ENCODE measurements at places on chromosomes 1 and 21.

DNA sequence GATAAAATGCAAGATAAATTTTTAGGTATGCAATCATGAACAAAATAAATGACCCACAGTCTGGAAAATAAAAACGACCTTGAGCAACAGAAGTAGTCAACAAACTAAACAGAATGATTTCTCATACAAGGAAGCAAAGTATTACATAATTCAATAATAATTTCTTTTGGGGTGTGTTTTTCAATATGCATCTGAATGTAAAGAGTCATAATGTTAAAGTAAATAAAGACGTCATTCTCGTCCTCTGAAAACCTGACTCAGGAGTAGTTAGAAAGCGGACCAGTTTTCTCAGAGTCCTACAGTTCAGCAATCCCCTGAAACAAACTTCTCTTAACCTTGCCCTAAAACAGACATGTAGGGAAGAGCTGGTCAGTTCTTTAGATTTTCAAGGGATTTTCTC is 18.6 kb downstream of the CDC42BPA start:
- DNase-seq = no peak

DNA sequence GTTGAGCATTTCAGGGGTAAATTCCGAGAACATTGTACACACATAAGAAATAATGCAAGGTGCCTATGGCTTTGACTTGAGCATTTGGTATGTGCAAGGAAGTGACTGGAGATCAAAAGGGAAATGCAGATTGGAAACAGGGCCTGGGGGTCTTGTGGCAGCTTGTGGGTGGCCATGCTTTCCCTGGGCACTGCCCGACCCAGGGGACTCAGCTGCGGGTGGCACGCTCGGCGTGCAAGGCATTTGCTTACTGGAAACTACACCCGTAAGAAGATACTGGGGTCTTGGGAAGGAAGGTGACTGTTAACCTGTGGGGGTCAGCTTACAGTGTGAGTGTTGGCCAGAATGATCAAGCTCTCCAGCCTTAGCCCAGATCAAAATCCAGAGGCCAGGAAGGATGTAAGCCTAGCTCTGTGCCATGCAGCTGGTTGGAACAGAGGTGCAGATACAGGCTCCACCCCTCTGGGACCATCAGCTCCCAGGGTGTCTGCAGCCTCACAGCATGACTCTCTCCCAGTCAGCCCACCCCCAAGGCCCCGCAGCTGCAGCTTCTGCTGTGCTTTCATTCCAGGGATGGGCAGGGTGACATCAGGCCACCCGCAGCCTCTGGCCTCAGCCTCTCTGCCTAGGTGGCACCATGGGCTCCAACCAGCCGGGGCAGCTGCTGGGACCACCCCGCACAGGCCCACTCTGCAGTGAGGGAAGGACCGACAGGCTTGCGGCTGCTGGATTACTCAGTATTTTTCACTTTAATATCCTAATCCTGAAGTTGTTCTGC is 55.1 kb downstream of the KIF26B start:
- no peak for DNase-seq

DNA sequence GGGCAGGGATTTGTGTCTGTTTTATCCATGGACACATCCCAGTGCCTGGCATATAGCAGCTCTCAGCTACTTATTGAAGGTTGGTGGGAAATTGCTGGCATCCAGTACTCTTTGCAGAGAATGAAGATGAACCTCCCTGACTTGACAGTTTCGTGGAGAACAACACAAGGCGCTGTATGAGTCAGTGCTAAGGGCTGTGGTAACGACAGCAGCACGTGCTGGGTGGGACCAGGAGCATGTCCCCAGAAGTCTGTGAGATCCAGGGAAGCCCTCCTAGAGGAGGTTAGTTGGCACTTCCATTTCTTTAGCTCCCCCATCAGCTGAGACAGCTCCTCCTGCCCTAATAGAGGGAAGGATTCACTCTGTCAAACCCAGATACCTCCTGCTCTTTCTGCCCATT is 25.9 kb upstream of the IL19 start:
- DNase-seq = no peak

GRCh38 chr1:87137342-87137739 is 191.3 kb upstream of the LMO4 start:
- peak; percentile 81 for DNase-seq

DNA sequence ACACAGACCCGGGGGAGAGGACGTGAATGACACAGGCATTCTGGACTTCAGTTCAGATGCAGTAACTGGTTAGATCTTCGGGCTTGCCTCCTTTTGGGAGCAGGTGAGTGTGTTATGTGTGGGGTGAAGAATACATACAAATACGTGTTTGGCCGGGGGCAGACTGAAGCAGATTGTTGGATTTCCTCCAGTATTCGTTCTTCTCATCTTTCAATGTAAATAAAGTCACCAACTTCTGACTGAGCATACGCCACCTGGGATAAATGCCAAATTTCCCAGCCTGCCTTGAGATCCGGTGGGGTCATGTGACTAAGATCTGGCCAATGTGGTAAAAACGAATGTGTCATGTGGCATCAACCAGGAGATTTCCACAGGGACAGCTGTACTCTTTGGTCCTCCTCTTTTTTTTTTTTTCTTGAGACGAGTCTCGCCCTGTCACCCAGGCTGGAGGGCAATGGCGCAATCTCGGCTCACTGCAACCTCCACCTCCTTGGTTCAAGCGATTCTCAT is 189.8 kb downstream of the RGS7 start:
- no peak for DNase-seq

DNA sequence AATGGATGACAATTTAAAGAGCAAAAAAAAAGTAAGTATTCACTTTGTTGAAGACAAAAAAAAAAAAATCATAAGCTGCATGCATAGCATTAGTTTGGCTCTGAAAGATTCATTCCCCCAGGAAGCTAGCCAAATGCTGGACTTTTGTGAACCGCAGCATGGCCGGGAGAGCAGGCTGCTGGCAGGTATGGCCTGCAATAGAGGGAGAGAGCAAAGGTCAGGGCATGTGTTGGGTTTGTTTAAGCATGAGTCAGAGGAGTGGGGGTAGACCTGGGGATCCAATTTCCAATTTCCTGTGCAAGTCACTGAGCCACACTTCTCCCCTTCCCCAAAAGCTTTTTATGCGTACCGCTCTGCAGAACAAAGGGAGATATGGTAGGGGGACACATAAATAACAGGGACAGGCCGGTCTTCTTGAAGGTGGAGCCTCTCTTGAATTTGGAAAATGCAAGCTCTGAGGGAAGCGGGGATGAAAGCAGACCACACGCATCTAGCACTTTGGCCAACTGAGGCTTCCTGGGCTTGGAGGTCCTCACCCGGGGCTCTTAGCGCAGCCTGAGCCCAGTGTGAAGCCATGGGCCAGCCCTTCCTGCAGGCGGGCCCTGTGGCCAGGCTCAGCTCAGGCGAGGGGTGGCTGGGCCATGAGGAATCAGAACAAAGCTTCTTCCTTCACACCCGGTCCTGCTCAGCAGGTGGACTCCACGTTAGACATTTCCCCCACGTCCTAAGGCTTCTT is 171.1 kb downstream of the TOMM20 start:
- DNase-seq = no peak

GRCh38 chr1:58732087-58732775 is 32.4 kb upstream of the MYSM1 start:
- no peak for DNase-seq

- DNase-seq = no peak
Observed at GRCh38 chr1:185934476-185935189, 200.4 kb downstream of the HMCN1 start.

- no peak for DNase-seq
Observed at GRCh38 chr1:54559771-54560231, 11.8 kb downstream of the ACOT11 start.

GRCh38 chr1:201084295-201084694 is 27.9 kb downstream of the CACNA1S start:
- DNase-seq = no peak

- no peak for DNase-seq
Observed at GRCh38 chr1:151344291-151344690, 2.8 kb downstream of the RFX5 start.

DNA sequence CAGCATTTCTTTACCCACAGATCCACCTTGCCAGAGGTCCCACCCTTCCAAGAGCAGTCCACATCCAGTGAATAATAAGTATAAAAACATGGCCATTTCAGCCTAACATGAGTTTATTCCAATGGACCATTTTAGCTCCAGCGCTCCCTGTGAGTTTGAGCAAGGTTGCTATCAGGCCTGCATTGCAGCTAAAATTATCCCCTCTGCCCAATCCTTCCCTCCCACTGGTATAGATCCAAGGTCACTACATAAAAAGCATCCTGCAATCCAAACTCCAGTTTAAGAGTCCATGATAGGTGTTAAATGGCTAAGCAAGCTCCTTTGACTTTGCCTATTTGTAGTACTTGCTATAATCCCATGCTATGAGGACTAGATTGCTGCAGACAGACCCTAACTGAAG is 35.6 kb downstream of the SLC5A9 start:
- DNase-seq = no peak

GRCh38 chr1:235351441-235351840 is 15.8 kb upstream of the TBCE start:
- no peak for DNase-seq

DNA sequence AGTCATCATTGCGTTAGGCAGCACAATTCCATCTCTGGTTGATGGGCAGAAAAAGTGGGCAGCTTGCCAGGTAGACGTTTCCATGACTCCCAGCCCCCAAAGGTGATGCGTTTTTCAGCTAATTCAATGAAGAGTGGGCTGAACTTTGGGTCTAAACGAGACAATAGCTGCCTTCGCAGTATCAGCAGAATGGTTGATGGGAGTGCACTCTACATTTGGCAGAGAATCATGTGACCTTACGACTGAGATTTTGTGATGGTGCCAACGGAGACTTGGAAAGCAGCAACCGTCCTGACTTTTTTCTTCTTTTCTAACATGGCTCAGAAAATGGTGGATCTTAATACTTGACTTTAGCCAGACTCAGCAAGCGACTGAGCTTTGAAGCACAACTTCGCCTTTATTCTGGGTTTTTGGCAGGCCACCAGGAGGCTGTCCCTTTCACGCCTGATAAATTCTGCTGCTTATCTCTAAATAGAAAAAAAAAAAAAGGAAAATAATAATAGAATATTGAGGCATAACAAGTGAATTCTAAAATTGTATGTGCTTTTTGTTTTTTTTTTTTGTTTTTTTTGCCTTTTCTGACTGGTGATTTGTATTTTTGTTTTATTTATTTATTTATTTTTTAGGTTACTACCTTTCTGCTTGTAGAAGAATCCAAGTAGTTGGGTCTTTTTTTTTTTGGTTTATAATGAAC is 804.8 kb downstream of the USP25 start:
- peak; percentile 17 for DNase-seq

GRCh38 chr1:159207774-159208173 is 3.1 kb downstream of the ACKR1 start:
- no peak for DNase-seq

DNA sequence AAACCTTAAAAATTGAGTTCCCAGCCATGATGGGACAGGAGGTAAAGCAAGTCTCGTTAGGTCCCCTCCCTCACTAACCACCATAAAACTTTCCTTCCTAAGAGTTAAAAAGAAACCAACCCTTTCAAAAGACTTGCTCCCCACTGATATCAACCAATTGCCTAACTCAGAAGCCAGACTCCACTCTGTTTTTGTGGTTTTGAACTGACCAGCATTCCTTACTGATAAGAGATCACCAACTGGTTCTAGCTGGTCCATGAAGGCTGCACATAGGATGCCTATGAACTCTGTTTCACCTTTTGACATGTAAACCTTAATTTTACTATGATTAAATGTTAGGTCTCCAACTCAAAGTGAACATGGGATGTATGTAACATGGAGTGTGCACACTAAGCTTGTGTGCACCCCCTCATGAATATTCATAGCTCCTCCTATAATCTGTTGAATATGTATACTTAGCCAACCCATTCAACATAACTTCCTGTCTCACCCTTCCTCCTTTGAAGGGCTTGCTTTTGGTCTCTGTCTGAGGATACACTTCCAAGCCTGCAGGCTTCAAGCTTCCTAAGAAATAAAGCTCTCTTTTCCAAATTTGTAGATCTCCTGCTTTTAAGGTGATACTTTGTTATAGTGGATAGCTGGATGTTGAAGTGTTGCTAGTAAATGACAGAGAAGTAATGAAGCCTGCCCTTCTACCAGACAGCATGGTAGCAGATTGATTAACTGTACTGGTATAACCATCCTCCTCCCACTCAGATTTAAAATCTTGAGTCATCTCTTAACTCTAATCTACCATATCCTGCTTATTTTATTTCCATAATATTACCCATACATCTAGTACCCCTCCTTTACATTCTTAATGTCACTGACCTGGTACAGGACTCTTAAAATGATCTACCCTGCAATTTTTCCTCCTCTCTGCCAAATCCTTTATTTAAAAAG is 95.6 kb downstream of the ZNF644 start:
- DNase-seq = peak; percentile 82

GRCh38 chr1:180309338-180309737 is 79.3 kb downstream of the LHX4 start:
- no peak for DNase-seq

- DNase-seq = no peak
Observed at GRCh38 chr1:5961601-5962000, 30.6 kb downstream of the NPHP4 start.

- peak; percentile 79 for DNase-seq
Observed at GRCh38 chr21:31098576-31099005, 60.3 kb upstream of the KRTAP19-8 start.

- no peak for DNase-seq
Observed at GRCh38 chr1:79460773-79461436, 454.4 kb upstream of the ADGRL4 start.

- DNase-seq = no peak
Observed at GRCh38 chr1:157482174-157482573, 70.1 kb downstream of the FCRL5 start.

DNA sequence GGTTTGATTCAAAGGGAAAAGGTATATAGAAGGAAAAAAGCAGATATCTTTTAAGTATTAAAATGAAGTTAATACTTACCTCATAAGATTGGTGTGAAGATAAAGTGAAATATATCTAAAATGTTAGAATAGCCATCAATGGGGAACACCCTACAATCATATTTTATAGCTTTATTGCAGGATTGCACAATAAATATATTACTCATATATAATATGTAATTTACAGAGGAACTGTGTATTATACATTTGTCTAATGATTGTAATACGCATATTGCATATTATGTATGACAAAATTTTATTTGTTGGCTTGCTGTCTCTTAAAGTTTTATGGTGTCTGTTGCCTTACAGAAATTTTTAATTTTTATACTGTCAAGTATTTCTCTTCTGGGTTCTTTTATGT is 47.8 kb downstream of the UCHL5 start:
- DNase-seq = no peak

GRCh38 chr1:161021165-161021969 is 415 bp upstream of the F11R start:
- peak; percentile 93 for DNase-seq

GRCh38 chr1:100188617-100189016 is 10.6 kb upstream of the LRRC39 start:
- DNase-seq = no peak
